Colonic mucosa (tissue), 4 donors: ENCODE measurements at places on chromosomes 11 and 22. TPM values are rescaled to one million over a fixed set of nuclear protein-coding genes. Genes with fewer than 3 reads are reported as not detected.
A peak's percentile ranks its signal among the peaks of the same experiment; 100 is the strongest.

Gene KDM4D
- 0.20 TPM for total RNA-seq

Gene PANX3
- not detected for total RNA-seq

Gene CDC45
- total RNA-seq = 5.1 TPM

DNA sequence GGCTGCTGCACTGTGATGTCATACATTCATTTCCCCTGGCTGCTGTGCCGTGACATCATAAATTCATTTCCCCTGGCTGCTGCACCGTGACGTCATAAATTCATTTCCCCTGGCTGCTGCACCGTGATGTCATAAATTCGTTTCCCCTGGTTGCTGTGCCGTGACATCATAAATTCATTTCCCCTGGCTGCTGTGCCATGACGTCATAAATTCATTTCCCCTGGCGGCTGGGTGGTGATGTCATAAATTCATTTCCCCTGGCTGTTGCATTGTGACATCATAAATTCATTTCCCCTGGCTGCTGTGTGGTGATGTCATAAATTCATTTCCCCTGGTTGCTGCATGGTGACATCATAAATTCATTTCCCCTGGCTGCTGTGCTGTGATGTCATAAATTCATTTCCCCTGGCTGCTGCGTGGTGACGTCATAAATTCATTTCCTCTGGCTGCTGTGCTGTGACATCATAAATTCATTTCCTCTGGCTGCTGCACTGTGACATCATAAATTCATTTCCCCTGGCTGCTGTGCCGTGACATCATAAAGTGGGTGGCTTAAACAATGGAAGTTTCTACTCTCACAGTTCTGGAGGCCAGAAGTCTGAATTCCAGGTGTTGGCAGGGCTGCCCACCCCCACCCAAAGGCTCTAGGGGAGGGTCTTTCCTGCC is 301.1 kb downstream of the SHANK2 start:
- no peaks in the 10 kb centered on the region for H3K36me3 ChIP-seq
- no peaks in the 10 kb centered on the region for H3K27me3 ChIP-seq
- DNase-seq = no peak
- no peak overlapping the region for H3K4me3 ChIP-seq

DNA sequence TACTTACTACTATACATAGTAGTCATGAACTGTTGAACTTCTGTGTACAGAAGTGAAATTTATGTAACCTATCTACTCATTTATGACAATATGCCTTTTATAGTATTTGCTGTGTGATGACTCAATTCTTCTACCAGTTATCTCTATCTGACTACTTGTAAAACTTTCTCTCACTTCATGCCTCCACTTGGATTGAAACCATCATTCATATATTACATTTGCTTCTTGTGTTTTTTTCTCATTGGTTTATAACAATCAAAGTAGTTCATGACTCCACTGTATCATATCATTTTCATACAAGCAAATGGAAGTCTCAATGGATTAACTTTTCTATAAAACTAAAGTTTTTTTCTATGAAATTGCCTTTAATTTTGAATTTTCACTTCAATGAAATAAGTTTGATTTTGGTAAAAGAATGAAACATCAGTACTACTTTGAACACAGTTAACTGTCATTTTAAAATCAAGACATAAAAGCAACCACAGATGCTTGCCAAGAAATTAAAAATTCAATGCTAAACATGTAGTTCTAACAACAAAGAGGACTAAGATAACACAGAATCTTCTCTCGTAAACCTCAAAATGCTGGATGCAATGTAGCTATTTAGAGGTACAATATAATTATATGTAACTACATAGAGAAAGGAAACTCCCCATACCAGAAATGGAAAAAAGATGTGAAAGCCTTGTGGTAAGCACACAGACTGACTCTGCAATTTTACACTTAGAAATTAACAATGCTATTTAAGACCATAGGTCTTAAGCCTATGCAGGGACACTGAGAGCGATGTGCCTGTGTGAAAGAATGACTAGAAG is 27.6 kb upstream of the EXPH5 start:
- DNase-seq = no peak
- no peak overlapping the region for H3K4me3 ChIP-seq
- H3K36me3 ChIP-seq = no peaks in the 10 kb centered on the region
- peak overlapping the region; percentile 75 for H3K27ac ChIP-seq

- no peak overlapping the region for H3K27ac ChIP-seq
- no peaks in the 10 kb centered on the region for H3K36me3 ChIP-seq
- H3K4me1 ChIP-seq = no peaks in the 10 kb centered on the region
Measured at GRCh38 chr22:40328546-40329456, 17.5 kb upstream of the ADSL start.

- H3K4me1 ChIP-seq = no peaks in the 10 kb centered on the region
- H3K36me3 ChIP-seq = no peaks in the 10 kb centered on the region
- no peaks in the 10 kb centered on the region for H3K27me3 ChIP-seq
- no peak for DNase-seq
Measured at GRCh38 chr22:20928573-20928967, 11.4 kb downstream of the CRKL start.

- no peak overlapping the region for H3K27ac ChIP-seq
- DNase-seq = no peak
- no peaks in the 10 kb centered on the region for H3K4me1 ChIP-seq
- no peaks in the 10 kb centered on the region for H3K36me3 ChIP-seq
- H3K4me3 ChIP-seq = no peak overlapping the region
- H3K27me3 ChIP-seq = no peaks in the 10 kb centered on the region
Measured at GRCh38 chr11:69396948-69397307, 84.5 kb upstream of the LINC01488 start.

DNA sequence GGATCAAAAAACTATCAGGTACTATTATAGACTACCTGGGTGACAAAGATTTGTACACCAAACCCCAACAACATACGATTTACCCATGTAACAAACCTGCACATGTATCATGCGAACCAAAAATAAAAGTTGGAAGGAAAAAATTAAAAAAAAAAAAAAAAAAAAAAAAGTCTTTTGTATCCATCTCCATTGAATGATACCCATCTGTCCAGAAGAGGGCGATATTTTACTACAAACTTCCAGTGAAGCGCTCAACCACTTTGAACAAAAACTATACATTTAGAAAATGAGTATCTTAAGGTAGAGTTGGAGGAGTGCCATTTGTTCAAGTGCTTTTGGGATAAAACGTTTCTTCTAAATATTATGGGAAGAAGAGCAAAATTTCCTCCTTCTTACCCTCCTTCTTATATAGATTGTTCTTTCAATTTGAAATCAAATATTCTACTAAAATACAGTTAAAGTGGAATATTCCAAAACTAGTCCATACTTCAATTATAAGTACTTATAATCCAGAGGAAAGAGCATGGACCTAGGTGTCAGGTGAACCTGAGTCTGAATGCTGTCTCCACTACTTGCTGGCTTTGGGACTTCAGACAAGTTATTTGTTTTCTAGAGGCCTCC is 23.3 kb downstream of the ARL14EP start:
- no peak overlapping the region for H3K27ac ChIP-seq
- no peak overlapping the region for H3K4me3 ChIP-seq
- H3K4me1 ChIP-seq = no peaks in the 10 kb centered on the region
- H3K36me3 ChIP-seq = no peaks in the 10 kb centered on the region

GRCh38 chr11:35334385-35335090 is 84.8 kb downstream of the SLC1A2 start:
- no peaks in the 10 kb centered on the region for H3K36me3 ChIP-seq
- no peaks in the 10 kb centered on the region for H3K27me3 ChIP-seq
- no peak overlapping the region for H3K4me3 ChIP-seq
- no peak overlapping the region for H3K27ac ChIP-seq

DNA sequence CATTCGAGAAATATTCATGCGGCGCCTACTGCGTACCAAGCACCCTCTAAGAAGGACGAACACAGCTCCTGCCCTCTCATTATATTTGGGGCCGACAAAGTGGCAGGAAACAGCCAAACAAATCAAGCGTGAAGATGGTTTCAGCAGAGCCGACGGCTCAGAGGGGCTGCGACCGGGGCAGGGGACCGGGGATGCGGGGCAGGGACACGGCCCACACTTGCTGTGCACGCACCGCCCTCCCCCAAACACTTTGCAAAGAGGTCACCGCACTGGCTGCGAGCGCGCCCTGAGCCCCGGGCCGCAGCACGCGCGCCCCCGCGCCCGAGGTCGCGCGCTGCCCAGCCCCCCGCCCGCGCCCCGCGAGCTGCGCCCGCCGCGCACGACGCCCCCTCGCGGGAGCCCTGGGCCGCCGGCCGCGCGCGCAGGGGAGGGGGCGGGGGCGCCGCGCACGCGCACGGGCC is 255 bp upstream of the SYNGR1 start:
- H3K27me3 ChIP-seq = peaks cover 17% of the 10 kb centered on the region
- DNase-seq = no peak
- no peak overlapping the region for H3K27ac ChIP-seq
- H3K36me3 ChIP-seq = no peaks in the 10 kb centered on the region
- no peaks in the 10 kb centered on the region for H3K4me1 ChIP-seq

GRCh38 chr11:5940748-5941147 is 1.3 kb upstream of the OR56A3 start:
- no peaks in the 10 kb centered on the region for H3K4me1 ChIP-seq
- H3K27ac ChIP-seq = no peak overlapping the region
- H3K36me3 ChIP-seq = no peaks in the 10 kb centered on the region
- no peaks in the 10 kb centered on the region for H3K27me3 ChIP-seq

GRCh38 chr11:83666149-83666548 is 380.0 kb upstream of the CCDC90B start:
- H3K4me3 ChIP-seq = no peak overlapping the region
- no peak for DNase-seq
- no peaks in the 10 kb centered on the region for H3K36me3 ChIP-seq

DNA sequence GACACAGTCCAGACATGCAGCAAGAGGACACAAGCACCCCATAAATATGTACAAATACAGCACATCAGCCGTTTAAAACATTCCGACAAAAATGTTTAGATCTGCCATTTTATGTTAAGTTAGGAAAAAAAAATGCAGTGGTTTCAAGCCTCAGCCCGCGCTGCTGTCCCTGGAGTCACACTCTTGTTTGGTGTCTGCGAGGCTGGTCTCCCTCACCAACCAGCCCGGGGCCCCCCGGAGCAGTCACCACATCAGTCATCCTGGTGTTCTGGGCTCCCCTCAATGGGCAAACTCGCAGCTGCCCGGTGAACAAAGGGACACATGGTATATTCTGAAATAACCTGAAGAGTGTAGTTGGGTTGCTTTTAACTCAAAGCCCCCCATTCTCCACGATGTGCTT is 1022.2 kb downstream of the BRD1 start:
- H3K27ac ChIP-seq = no peak overlapping the region
- no peaks in the 10 kb centered on the region for H3K4me1 ChIP-seq
- no peaks in the 10 kb centered on the region for H3K36me3 ChIP-seq
- no peak for DNase-seq
- H3K27me3 ChIP-seq = no peaks in the 10 kb centered on the region

- no peak overlapping the region for H3K4me3 ChIP-seq
- H3K27me3 ChIP-seq = no peaks in the 10 kb centered on the region
- no peak overlapping the region for H3K27ac ChIP-seq
- no peak for DNase-seq
- no peaks in the 10 kb centered on the region for H3K36me3 ChIP-seq
Measured at GRCh38 chr22:37260155-37260795, 16.2 kb upstream of the RAC2 start.

DNA sequence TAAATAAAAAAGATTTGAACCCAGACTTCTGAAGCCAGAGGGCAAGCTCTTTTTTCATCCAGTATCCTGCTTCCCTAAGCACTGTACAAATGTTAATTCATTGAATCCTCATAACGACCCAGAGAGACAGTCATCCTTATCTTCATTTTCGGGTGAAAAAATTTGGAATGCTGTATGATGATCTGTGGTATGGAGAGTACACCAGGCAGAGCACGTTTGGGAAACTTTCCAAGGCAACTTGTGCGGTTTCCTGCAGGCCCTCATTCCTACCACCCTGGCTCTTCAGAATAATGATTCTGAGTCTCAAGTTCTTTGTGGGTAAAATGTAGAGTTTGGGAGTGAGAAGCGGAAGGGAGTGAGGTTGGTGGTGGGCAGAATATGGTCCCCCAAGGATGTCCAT is 177.9 kb upstream of the CADM1 start:
- no peaks in the 10 kb centered on the region for H3K27me3 ChIP-seq
- no peak overlapping the region for H3K4me3 ChIP-seq
- H3K27ac ChIP-seq = no peak overlapping the region
- no peaks in the 10 kb centered on the region for H3K4me1 ChIP-seq
- no peak for DNase-seq
- no peaks in the 10 kb centered on the region for H3K36me3 ChIP-seq

DNA sequence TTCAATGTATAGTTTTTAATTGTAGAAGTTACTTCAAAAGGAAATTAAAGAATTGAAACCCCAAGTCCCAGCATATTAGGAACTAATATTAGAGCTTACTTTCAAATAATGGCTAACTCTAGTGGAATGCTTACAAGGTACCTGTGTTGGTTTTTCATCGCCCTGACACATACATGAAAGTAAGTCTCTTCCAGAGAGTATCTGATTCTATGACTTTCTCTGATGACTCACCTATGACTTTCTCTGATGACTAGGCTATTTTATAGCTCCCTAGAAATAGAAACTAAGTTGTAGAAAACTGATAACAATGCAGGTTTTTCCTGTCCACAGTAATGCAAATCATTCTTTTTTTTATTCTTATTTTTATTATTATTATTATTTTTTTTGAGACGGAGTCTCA is 33.6 kb upstream of the MMP7 start:
- H3K36me3 ChIP-seq = no peaks in the 10 kb centered on the region
- no peak overlapping the region for H3K4me3 ChIP-seq
- H3K27ac ChIP-seq = no peak overlapping the region

DNA sequence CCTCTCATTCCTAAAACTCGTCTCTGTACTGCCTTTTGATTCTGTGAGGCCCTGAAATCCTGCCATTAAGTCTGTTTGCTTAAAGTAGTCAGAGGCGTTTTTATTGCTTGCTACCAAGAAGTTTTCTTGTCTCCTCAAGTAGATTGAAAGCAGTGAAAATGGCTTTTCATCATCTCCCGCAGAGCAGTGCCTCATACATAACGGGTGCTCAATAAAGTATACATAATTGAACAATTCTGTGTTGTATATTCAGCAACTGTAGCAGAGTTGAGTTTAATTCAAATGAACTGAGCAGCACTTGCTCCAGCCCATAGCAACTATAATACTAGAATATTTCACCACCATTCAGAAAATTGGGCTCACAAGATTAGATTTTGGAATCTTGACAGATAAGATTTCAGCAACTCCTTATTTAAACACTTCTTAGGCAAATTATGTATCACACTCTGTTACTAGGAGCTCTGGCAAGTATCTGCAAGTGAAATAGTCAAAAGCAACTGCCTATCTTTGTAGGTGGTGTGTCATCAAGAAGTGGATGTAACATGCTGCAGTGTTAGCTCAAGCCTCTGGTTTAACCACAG is 20.0 kb downstream of the FIBIN start:
- DNase-seq = no peak
- H3K27me3 ChIP-seq = no peaks in the 10 kb centered on the region
- no peak overlapping the region for H3K27ac ChIP-seq
- no peaks in the 10 kb centered on the region for H3K4me1 ChIP-seq
